ENCODE measurements at places on chromosomes 6 and 20. TPM values are rescaled to one million over a fixed set of nuclear protein-coding genes. Genes with fewer than 3 reads are reported as not detected.

GRCh38 chr6:158230967-158231550, 62.9 kb downstream of the GTF2H5 start:
- DNase-seq: no peak

- peak; percentile 9 for DNase-seq
Measured at GRCh38 chr6:35833536-35833935, 28.4 kb downstream of the LHFPL5 start.

GRCh38 chr6:160188773-160189172, 67.2 kb downstream of the SLC22A1 start:
- peak; percentile 26 for DNase-seq

DNA sequence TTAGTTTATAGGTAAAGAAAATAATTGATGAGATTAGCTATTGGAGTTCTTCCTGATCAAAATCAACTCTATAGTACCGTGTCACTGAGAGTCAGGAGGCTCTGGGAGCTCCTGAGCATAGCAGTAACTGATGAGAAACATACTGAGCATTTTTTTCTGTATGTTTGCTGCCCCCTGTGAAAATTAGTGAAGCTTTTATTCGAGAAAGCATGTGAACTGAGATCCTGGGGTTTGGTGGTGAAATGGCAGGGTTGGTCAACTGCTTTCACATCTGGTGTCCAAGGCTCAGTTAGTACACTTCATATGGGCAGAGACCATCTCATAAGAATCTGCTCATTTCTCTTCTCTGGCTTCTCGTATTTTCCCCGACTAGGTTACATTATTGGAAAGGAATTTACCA, 4.1 kb upstream of the ABT1 start:
- DNase-seq: no peak

The MLIP gene
- 0.55 TPM for total RNA-seq

GRCh38 chr20:40521962-40522361, 167.1 kb downstream of the MAFB start:
- no peak for DNase-seq

- DNase-seq: peak; percentile 38
Measured at GRCh38 chr6:105402090-105402938, 568 bp downstream of the PREP start.

The CLPSL1 gene
- total RNA-seq: not detected

DNA sequence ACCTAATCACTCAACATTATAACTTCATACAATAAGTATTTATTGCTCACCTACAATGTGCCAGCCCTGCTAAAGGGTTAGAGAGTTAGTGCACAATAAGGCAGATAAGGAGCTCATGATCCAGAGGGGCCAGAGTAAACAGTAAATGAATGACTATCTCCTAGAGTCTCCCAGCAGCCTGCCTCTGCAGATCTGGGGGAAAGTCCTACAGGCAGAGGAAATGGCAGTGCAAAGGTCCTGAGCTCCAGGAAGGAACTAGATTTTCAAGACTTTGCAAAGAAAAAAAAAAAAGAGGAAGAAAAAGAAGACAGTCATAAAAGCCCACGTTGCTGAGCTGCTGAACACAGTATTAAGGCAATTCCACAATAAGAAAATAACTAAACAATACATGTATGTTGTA, 160.1 kb downstream of the SIM1 start:
- no peak for DNase-seq

DNA sequence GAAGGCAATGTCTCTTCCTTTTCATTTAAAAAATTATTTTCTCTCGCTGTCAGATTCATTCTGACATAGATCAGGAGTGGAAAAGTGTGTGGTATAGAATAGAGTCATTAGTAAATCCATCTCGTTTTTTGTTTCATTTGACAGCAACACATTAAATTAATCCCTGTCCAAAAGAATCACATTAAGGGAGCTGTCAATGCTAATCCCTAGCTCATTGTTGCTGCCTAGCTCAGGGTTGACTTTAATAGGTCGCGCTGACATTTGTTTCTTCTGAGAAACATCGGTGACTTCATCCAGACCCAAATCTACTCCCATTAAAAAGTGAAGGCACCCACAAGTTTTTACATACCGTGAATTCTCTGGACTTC, 25.4 kb upstream of the MAP3K7 start:
- DNase-seq: no peak

DNA sequence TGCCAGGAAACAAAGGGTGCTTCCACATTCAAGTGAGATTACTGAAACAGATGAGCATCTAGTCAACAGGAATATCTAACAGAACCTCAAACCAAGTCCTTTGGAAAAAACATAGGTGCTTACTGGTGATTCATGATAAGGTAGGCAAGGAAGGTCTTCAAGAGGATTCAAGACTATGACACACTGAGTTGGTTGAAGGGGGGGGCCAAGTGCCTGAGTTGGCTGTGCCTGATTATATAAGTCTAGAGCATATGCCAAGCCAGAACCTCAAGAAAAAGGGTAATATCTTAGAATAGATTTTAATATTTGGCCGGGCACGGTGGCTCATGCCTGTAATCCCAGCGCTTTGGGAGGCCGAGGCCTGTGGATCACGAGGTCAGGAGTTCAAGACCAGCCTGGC, 63.7 kb downstream of the LYRM4 start:
- no peak for DNase-seq

The CDYL gene
- total RNA-seq: 87.1 TPM

GRCh38 chr20:45449528-45449927, 20.0 kb upstream of the WFDC2 start:
- no peak for DNase-seq

- no peak for DNase-seq
Measured at GRCh38 chr20:59159493-59160376, 3.9 kb upstream of the ZNF831 start.

DNA sequence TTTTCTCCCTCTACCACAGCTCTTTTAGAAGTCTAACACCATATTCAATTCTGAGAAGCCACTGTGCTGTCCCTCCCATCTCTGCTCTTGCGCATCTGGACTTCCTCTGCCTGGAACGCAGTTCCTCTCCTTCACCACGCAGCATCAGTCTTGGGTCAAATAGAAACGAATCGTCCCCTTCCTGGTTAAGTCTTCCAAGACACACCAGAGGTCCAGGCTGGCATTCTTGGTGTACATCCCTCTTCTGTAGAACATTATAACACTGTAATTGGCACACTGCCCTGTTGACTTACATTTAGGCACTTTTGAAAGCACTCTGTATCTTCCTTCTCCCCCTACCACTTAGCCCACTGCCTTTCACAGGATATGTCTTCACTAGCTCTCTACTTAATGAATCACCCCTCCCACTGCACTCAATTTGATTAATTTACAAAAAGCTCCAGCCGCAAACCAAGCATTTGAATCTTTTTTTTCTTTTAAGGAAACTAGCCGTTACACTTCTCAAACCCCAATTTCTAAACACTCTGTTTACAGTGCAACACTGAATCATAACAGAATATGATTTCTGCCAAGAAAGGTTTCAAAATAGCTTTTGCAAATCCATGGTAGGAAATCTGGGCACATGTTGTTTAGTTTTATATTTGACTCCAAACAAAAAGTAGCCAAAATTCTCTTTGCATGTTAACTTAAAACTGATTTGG, 140.8 kb upstream of the CARMIL1 start:
- DNase-seq: peak; percentile 65

GRCh38 chr6:139028215-139028657, 309 bp upstream of the ABRACL start:
- DNase-seq: no peak

The ADGRF5 gene
- 0.54 TPM for total RNA-seq

- no peak for DNase-seq
Measured at GRCh38 chr6:2810092-2810671, 31.5 kb downstream of the SERPINB1 start.

The MAPK13 gene
- 4.5 TPM for total RNA-seq

DNA sequence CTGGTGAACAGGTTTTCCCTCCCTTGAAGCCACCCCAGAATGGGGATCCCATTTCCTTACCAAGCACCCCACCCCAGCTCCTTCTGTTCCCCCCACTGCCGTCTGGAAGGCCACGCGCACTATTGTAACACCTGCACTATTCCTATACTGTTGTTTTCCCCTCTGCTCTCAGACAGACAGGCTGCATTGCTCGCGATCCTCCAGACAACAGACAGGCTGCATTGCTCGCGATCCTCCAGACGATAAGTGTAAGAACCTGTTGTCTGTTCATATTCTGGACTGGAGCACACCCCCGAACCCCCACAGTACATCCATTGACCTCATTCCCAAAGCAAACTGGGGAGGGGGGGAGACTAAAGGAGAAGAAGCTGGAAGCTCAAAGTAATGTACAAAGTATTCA, 72.7 kb downstream of the LY86 start:
- no peak for DNase-seq

GRCh38 chr6:53541900-53542299, 3.0 kb downstream of the GCLC start:
- DNase-seq: no peak

GRCh38 chr20:24870881-24871280, 78.2 kb upstream of the CST7 start:
- no peak for DNase-seq

GRCh38 chr6:159056003-159056402, 11.2 kb upstream of the TAGAP start:
- DNase-seq: no peak

DNA sequence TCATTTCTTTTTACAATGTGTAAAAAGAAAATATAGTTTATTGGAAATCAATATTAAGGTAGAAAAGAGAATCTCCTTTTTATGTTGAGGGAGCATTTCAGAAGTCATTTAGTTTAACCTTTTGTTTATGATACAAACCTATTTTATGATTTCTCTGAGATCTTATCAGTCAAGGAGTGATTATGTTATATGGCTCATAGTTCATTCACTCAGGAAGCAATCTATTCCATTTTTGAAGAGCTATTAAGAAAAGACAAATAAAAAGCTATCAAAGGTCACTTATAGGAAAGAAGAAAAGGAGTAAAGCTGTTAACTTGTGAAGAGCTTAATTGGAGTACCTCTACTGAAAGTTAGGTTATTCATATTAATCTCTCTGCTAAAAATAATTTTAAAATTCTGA, 526.6 kb upstream of the JAG1 start:
- DNase-seq: no peak

DNA sequence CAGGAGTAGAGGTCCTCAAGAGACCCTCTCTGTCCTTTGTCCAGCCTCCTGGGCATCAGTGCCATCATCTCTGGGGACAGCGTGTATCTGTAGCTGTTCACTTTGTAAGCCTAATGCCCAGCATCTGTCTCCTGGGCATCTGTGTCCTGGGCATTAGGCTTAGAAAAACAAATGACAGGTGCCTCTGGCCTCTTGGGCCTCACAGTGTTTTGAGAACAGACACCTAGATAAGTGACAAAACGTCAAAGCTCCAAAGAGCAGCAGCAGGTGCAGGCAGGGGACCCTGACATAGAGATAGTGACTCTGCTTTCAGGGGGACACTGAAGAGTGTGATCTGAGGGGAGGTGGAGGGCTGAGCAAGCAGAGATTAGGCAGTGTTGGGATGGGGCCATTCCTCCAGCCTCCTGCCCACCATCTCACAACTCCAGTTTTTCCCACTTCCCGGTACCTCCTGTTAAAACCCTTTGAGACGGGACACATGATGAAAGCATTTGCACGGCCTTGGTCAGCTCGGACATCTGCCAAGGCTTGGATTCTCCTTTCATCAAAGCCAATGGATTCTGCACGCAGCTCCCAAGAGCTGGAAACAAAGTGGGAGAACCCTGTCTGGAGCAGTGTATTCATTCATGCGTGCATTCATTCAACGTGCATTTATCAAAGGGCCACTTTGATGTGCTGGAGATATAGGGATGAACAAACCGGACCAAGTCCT, 55.5 kb upstream of the CD93 start:
- DNase-seq: peak; percentile 86

GRCh38 chr6:118523216-118523615, 24.9 kb upstream of the PLN start:
- DNase-seq: no peak

- no peak for DNase-seq
Measured at GRCh38 chr6:17957086-17957485, 30.3 kb downstream of the KIF13A start.

GRCh38 chr20:64139199-64140060, 24.8 kb upstream of the MYT1 start:
- no peak for DNase-seq

The SEL1L2 gene
- not detected for total RNA-seq

DNA sequence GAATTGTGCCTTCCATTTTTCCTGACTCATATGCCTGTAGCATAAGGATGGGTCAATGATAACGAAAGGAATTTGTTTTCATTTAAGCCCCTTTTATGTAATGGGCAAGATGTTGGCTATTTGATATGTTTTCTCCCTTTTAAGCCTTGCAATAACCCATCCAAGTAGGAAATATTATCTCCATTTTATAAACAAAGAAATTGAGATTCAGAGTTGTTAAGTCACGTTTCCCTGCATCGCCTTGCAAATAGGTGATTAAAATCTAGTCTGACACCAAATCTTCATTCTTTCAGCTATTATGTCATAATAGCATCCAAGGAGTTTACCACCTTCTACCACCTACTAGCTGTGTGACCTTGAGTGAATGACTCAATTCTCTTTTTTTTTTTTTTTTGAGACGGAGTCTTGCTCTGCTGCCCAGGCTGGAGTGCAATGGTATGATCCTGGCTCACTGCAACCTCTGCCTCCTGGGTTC, 7.0 kb downstream of the HNF4A start:
- no peak for DNase-seq

GRCh38 chr6:169719117-169719516, 5.2 kb downstream of the PHF10 start:
- DNase-seq: peak; percentile 27

DNA sequence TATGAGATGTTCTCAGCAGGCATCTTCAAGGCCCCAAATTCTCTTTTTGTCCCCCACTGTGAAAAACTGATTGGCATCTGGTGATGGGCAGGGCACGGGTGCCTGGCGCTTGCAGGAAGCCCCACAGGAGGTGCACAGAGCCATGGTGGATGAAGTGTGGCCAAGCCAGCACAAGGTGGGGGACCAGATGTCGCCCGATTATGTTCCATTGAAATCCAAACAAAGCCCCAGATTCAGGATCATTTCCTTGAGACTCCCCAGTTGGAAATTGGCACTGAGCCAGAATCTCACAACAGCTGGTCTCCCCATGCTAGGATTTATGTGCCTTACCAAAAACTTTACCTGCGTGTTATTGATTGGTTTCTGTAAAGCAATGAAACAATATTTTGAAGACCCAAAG, 186.1 kb downstream of the ADAT2 start:
- no peak for DNase-seq

DNA sequence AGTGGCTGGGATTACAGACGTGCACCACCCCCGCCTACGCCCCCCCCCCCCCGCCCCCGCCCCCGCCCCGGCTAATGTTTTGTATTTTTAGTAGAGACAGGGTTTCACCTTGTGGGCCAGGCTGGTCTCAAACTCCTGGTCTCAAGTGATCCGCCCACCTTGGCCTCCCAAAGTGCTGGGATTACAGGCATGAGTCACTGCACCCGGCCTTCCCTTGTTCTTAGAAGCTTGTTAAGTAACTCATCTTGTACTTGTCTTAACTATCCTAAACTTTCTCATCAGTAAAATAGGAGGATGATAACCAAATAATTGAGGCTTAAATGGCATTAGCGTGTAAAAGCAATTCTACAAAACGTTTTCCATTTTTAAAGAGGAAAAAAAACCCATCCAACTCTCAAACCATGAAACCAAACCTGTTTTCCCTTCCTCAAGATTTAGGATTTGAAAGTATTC, 4.2 kb downstream of the CDYL start:
- DNase-seq: peak; percentile 48
